ENCODE measurements at places on chromosomes 2 and 18.

GRCh38 chr2:37812941-37813730 is 112.0 kb upstream of the RMDN2 start:
- DNase-seq = no peak

GRCh38 chr2:178404368-178404767 is 46.6 kb downstream of the PRKRA start:
- DNase-seq = peak; percentile 58

GRCh38 chr2:201656740-201657139 is 13.4 kb upstream of the TMEM237 start:
- no peak for DNase-seq

- DNase-seq = no peak
These were observed 640.9 kb upstream of the ZEB2 start for GRCh38 chr2:145160855-145161254.

DNA sequence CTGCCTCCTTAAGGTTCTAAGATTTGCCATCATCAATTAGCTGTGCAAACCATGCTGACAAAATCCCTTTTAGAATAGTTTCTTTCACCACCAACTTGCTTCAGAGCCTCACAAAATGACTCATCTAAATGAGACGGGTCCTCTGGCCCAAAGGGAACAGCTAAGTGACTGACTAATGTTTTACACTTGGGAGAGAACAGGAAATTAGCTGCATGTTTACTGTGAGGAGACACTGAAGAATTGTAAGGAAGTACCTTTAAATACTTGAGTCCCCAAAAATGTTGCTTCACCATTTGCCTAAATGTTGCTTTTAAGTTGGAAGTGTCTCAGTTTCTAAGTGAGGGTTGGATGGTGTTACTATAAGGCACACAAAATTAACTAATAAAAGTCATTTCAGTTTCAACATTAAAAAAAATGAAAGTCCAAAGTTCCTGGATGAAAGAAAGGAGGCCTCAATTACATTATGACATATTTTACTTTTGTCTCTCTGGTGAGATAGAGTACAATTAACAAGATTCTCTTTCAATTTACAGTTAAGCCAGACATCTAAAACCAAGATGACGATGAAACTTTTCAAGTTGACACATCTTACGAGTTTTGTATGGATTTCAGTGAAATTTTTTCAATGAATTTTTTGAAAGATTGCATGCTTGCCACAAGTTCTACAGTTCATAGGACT is 229.1 kb upstream of the FN1 start:
- DNase-seq = no peak

DNA sequence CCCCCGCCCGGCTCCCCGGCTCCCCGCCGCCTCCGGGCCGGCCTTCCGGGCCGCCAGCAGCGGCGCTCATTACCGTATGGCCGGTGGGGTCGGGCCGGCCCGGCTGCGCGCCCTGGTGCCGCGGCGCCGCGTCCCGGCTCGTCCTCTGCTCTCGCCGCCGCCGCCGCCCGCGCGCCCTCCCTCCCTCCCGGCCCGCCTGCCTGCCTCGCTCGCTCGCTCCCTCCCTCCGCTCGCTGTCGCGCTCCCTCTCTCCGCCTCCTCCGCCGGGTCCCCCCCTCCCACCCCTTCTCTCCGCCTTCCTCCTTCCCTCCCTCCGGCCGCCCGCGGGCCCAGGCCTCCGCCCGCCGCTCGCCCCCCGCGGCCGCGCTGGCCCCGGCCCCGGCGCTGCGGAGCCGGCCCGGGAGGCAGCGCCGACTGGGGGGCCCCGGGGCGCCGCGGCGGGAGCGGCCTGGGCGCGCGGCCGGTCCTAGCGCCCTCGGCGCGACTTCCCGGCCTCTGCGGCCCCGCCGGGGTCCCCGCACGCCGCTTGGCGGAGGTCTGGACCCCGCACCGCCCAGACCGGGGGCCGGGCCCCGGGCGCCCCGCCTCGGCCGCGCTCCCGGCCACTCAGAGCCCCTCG is at the start of gene DNMT3A:
Gene DNMT3A (minus strand): TSS at position 173 of the 619 bp plus-strand sequence. CDS start 27,941 bp downstream, outside the sequence.
- DNase-seq = peak; percentile 84

DNA sequence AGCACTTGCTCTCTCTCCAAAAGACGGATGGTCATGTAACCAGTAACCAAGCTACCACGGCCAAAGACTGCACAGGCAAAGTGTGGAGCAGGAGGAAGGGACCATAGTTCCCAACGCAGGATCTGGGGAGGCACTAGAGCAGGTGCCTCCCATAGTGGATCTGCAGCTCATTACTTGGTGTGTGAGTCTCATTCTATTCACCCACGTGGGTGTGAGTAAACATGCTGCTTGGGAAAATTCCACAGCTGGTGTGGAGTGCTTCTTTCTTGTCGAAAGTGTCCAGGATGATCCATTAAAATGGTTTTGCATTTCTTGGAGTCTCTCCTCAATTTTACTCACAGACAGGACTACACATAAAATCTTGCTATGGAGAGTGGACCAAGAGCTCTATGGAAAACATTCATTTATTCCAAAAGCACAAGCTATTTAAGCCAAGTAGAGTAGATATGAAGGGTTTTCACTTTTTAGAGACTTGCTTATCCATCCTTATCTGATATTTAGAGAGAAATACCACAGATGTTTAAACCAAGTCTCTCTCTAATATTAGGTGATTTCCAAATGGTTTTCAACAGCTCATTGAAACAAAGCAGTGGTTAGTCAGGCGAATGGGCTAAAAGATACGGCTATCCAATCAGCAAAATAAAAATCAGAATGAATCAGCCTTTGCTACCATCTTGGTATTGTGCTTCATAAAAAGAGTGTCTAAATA is 104.3 kb upstream of the CCDC195 start:
- DNase-seq = no peak

DNA sequence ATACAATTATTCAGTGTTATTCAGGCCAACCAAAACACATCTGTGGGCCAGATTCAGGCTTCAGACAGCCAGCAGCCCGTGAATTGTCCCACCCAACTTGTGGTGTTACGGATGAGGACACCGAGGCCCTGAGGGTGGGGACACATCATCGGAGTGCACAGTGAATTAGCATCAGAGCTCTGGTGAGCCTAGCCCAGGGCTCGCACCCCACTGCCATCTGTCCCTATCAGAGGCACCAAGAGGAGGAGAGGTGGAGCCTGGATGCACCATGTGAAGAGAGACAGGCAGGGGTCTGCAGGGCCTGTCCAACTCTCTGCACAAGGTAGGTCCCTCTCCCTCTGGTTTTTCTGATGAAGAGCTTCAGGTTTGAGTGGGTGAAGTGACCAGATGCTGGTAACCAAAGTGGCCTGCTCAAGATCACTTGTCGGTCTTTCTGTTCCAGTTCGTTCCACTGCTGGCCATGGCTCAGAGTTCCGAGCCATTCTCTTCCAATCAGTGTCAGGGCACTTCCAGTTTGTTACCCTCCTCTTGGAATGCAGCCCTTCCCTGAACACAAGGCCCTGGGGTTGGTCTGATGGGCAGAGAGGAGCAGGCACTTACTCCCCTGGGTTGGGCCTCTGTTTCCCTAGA is 14.8 kb upstream of the GLI2 start:
- no peak for DNase-seq

GRCh38 chr2:26818255-26818654 is 29.7 kb upstream of the DPYSL5 start:
- DNase-seq = no peak

- peak; percentile 58 for DNase-seq
These were observed 421 bp upstream of the CNTNAP5 start for GRCh38 chr2:124024561-124025170.

GRCh38 chr2:64615844-64616536 is 37.7 kb downstream of the SERTAD2 start:
- DNase-seq = no peak

DNA sequence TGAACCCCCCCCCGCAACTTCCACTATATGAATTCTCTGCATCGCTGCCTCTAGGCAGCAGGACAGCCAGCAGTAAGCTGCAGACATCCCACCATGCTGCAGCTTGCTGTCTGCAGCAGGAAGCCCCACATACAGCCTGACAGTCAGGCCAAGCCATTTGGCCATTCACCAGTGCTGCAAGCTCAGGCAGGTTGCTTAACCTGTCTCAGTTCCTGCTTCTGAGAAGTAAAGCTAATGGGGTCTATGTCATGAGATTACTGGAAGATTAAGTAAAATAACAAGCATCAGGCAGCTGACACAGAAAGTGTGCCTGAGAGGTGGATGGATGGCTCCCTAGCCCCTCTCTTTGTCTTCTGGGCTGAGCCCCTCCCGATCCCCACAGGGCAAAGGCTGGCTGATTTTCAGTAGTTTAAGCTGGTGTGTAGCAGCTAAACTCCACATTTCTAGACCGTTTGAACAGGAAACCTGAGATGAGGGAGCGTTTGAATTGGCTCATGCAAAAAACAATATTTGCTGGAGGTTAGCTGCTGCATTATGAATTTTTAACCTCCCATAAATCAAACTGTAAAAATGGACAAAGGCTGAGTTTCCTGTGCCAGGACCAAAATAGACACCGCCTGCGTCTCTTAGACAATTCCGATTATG is 193.8 kb upstream of the ARL4C start:
- peak; percentile 17 for DNase-seq

DNA sequence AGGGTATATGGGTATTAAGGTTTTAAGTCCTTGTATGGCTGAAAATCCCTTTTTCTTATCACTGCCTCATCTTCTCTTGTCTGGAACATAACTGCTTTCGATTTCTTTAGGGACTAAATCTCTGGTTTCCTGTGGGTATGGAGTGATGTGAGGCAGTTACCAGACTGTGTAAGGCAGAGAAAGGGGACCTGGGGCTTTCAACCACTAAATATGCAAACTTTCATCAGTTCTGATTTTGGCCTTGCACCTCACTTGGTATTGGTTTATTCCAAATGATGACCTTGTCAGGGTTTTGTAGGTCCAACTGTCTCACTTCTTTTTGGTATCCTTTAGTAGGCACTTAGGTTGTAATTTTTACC is 9.3 kb downstream of the MAP4K4 start:
- no peak for DNase-seq

- no peak for DNase-seq
These were observed 345.1 kb downstream of the CYP26B1 start for GRCh38 chr2:71802556-71802955.

GRCh38 chr2:74041182-74041581 is 56.5 kb downstream of the TET3 start:
- no peak for DNase-seq

GRCh38 chr18:75335511-75335910 is 92.0 kb downstream of the SMIM21 start:
- DNase-seq = no peak

GRCh38 chr2:200847939-200848338 is 16.5 kb downstream of the CLK1 start:
- DNase-seq = no peak

- no peak for DNase-seq
These were observed 21.5 kb downstream of the PKP4 start for GRCh38 chr2:158478237-158478636.

GRCh38 chr18:55982992-55983391 is 395.0 kb upstream of the TCF4 start:
- DNase-seq = no peak

- no peak for DNase-seq
These were observed 274.4 kb upstream of the HDAC4 start for GRCh38 chr2:239674981-239675825.

- DNase-seq = no peak
These were observed 816.2 kb downstream of the BCL11A start for GRCh38 chr2:59737299-59737698.

- DNase-seq = no peak
These were observed 801.4 kb downstream of the BCL11A start for GRCh38 chr2:59752071-59752470.

GRCh38 chr18:21557607-21558253 is 42.8 kb downstream of the ESCO1 start:
- no peak for DNase-seq

All from glutamatergic neuron (in vitro differentiated cells).